ENCODE measurements at places on chromosomes 16 and 17. TPM values are rescaled to one million over a fixed set of nuclear protein-coding genes. Genes with fewer than 3 reads are reported as not detected.

Gene SRCIN1
- not detected for total RNA-seq

Gene CDH16
- total RNA-seq, result not detected

Gene PLA2G10
- not detected for total RNA-seq

Gene CMIP
- 22.3 TPM for total RNA-seq

Gene SMIM36
- not detected for total RNA-seq

Gene CCL4
- total RNA-seq, result not detected

Gene PAGR1
- total RNA-seq, result 14.2 TPM

Gene TANC2
- total RNA-seq, result 15.1 TPM

Gene KRTAP1-1
- not detected for total RNA-seq

Gene PIRT
- total RNA-seq, result not detected

Gene WFIKKN2
- under 0.01 TPM for total RNA-seq

Gene NXPH3
- total RNA-seq, result 0.14 TPM

All from smooth muscle cell of bladder (primary cell).